NCI-H187 treated with DMSO at 0.1 percent for 48 hours (cell line): ENCODE measurements at places on chromosomes 12 and 14.

- DNase-seq = peak; percentile 29
These were observed 3.3 kb downstream of the COL2A1 start for GRCh38 chr12:48000878-48001504.

- no peak for DNase-seq
These were observed 2.2 kb downstream of the ERH start for GRCh38 chr14:69395929-69396328.

- no peak for DNase-seq
These were observed 51.5 kb upstream of the KCNJ8 start for GRCh38 chr12:21825886-21826617.

DNA sequence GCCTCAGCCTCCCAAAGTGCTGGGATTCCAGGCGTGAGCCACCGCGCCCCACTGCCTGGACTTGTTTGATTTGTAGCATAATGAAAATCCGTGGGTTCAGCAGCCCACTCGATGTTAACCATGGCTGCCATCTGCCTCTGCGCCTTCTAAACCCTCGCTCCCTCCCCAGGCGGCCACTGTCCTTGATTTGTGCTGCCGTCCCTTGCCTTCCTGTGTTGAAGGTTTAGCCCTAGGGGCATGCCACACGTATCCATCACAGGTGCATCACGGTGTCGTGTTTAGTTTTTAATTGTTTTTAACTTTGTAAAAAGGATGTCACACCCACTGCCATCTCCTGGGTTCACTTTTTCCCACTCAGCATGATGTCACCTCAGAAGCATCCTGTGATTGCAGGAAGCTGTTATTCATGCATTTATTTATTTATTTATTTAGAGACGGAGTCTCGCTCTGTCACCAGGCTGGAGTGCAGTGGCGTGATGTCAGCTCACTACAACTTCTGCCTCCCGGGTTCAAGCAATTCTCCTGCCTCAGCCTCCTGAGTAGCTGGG lies 24.5 kb upstream of the ULK1 start:
- no peak for DNase-seq

DNA sequence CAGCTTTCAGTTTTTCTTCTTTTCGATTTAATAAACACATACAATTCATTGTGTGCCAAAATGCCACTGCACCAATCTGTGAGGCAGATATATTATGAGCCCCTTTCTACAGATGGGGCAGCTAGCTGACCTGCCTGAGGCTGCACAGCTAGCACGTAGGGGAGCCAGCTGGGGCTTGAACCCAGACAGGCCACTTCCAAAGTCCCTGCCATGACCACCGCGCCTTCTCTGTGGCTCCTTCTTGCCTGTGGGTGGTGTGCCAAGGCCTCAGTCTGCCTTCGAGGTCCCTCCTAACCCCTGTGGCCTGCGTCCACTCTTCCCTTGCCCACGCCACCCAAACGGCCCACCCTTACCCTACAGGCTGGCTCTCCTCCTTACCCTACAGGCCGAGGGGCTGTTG lies 16.2 kb downstream of the FAM222A start:
- no peak for DNase-seq

- DNase-seq = no peak
These were observed 198.8 kb upstream of the TMEM132C start for GRCh38 chr12:128068211-128068610.

GRCh38 chr14:23478109-23478759 lies 8.7 kb downstream of the NGDN start:
- DNase-seq = no peak

DNA sequence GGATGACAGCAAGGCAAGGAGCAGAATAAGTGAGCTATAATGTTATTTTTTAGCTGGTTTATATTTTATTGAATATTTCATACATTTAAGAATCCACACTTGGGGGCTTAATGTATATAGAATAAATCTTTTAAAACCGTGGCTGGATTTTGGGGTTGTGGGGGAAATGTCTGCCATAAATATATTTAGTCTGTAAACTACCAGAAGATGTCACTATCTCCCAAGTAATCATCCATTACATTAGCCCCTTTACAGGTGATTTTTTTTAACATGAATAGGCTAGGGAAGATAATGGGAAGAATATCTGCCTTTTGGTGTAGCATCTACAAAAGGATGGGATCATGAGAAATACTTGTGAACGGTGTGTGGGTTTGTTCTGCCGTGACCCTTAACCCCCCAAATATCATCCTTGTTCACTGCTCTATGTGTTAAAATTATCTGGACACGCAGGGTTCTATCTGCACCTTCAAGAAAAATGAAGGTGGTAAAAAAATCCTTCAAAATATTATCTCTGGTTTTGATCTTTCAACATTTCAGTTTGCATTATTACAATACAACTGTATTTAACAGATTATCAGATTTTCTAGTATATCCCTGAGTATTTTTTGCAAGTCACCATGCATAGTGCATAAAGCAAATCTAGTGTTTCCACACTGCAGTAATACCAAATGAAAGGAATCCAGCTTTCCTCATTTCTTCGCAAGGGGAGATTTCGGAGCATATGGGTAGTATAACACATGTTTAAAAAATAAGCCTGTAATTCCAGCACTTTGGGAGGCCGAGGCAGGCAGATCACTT lies 8.0 kb upstream of the SLC17A8 start:
- peak; percentile 29 for DNase-seq

DNA sequence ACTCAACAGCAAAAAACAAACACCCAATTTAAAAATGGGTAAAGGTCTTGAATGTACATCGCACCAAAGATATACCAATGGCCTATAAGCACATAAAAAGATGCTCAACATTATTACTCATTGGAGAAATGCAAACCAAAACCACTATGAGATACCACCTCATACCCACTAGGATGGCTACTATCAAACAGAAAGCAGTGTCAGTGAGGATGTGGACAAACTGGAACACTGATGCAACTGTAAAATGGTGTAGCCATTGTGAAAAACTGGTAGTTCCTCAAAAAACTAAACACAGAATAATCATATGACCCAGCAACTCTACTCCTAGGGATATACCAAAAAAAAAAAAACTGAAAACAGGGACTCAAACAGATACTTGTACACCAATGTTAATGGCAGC lies 49.3 kb downstream of the CDK17 start:
- no peak for DNase-seq

DNA sequence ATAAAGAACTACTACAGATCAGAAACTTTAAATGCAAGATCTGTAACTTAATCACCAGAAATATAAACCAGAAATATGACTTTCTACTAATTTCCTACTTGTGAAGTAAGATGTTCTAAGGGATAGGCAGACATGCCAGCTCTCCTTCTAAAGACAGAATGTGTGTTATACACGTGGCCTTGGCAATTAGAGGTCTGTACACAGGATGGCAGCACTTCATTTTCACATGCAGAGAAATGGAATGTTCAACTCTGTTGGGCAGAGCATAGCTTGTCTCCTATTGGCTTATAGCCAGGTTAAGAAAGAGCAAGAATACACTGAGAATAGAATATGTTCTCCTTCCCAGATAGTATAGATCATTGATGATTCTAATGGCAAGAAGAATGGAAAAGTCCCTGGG lies 403.8 kb downstream of the DAD1 start:
- no peak for DNase-seq

DNA sequence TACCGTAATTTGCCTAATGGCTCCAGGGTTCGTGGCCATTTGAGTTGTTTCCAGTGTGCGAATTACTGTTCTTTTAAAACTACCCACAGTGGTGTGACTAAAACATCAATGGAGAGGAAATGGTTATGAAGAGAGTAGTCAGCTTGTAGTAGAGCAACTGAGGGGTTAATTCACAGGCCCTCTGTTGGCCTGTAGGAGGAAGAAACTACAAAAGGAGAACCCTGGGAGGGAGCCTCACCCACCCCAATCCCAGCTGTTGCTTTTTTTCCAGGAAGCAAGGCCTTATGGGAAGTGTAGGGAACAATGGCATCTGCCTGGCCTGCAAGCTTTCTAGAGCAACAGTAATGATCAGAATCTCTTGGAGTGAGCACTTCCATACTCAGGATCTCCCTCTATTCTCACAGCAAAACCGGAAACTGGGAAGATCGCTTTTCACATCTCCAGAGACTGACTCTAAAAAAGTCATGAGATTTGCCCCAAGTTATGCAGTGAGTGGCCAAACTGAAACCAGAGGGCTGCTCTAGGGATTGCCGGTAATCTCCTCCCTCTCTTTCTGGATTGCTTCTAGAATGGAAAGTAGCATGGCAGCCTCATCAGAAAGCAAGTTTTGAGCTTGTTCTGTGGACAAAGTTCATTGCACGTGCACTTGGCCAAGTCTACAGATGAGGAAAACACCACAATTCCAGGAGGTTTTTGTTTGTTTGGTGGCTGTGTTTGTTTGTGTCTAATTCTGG lies 125.3 kb upstream of the PWP1 start:
- DNase-seq = no peak

GRCh38 chr14:74685056-74685455 lies 27.8 kb downstream of the AREL1 start:
- no peak for DNase-seq

DNA sequence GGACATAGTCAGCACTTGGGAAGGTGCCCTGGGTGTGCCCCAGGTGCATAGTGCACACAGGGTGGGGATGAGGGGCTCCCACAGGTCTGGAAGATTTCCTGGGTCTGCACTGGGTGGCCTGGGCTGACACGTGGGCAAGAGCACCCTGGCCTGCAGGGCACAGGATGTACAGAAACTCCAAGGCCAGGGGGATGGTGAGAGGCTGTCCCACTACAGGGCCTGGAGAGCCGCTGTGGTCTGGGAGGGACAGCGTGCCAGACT lies 35.8 kb upstream of the PPP1R13B start:
- DNase-seq = no peak

GRCh38 chr14:76168531-76168930 lies 16.8 kb downstream of the GPATCH2L start:
- peak; percentile 88 for DNase-seq

GRCh38 chr12:4448943-4449850 lies 3.6 kb upstream of the FGF6 start:
- DNase-seq = no peak

- DNase-seq = no peak
These were observed 71.0 kb upstream of the CFL2 start for GRCh38 chr14:34785223-34786006.

- DNase-seq = no peak
These were observed 124.5 kb downstream of the GPR65 start for GRCh38 chr14:88129306-88130056.

DNA sequence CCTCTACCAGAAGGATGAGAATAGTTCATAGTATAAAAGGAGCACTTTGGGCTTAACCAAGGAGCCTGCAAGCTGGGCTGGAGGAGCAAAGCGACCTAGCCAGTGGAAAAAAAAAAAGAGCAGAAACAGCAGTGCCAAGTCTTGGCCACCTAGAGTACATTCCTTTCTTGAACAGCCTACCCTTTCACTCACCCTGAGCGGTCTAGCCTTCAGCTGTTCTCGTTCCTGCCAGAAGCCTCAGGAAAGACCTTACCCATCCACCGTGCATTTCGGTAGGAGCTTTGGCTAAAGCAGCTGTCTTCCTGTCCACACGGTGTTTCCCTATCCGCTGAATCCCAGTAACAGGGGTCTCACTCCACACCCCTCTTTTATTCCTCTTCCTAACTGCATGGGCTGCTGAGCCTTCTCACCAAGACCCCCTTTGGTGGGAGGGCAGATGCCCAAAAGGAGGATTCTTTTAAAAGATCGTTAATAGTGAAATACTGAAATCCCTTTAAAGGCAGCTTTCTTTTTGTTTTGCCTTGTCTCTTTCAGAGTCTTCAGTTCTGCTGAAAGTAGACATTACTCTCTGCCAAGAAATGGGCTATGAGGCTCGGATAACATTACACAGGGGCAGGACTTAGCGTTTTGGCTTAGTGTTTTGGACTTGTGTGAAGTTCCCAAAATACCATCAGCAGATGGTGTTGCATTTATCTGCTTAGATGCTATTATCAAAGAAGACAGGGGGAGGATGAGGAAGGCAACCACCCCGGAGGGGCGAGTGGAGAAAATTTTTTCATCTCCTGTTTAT lies 88.5 kb upstream of the METAP2 start:
- DNase-seq = no peak

- no peak for DNase-seq
These were observed 10.2 kb downstream of the PSMC1 start for GRCh38 chr14:90266441-90267154.

DNA sequence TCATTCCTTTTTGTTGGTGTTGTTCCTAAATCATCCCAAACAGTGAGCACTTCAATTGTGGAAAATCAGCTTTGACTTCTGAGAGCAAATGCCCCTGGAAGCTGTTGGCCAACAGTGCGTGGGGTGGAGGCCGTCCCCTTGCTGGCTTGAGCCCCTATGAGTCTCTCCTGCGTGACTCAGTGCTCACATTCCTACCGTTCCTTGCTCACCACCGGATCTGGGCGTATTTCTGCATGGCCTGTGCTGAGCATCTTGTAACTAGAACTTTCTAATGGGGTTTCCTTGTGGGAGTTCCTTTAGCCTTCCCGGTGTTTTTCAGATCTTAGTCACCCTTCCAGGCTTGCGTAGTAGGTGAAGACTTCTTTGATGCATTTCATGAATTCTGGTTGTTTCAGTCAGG lies 14.7 kb downstream of the SERPINA1 start:
- DNase-seq = no peak

GRCh38 chr12:1792406-1792805 lies 28.0 kb upstream of the LRTM2 start:
- no peak for DNase-seq

DNA sequence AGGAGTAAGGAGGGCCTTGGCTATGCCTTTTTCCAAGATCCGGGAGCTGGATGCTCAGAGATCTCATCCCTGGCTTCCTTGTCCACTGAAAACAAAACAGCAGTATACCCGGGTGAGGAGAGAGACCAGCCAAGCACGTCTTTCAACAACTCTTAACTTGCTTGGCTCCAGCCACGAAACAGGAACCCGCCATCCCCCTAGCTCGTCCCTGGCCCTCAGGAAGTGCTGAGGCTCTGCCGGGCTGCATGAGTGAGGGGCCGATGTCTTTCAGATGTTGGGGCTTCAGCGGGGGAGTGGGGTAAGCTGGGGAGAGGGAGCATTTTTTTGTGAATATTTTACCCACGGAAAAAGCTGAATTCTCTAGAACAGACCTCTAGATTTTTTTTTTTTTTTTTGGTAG lies 231.1 kb downstream of the CACNA1C start:
- DNase-seq = no peak

- DNase-seq = no peak
These were observed 189.7 kb downstream of the BCAT1 start for GRCh38 chr12:24759155-24759554.
